ENCODE measurements at places on chromosomes 11 and 22. TPM values are rescaled to one million over a fixed set of nuclear protein-coding genes. Genes with fewer than 3 reads are reported as not detected.

Gene AMPD3
- total RNA-seq: 14.2 TPM

Gene PEX16
- total RNA-seq: 41.9 TPM

Gene OR6T1
- total RNA-seq: not detected

Gene TMEM86A
- total RNA-seq: 2.3 TPM

Gene TREH
- not detected for total RNA-seq

DNA sequence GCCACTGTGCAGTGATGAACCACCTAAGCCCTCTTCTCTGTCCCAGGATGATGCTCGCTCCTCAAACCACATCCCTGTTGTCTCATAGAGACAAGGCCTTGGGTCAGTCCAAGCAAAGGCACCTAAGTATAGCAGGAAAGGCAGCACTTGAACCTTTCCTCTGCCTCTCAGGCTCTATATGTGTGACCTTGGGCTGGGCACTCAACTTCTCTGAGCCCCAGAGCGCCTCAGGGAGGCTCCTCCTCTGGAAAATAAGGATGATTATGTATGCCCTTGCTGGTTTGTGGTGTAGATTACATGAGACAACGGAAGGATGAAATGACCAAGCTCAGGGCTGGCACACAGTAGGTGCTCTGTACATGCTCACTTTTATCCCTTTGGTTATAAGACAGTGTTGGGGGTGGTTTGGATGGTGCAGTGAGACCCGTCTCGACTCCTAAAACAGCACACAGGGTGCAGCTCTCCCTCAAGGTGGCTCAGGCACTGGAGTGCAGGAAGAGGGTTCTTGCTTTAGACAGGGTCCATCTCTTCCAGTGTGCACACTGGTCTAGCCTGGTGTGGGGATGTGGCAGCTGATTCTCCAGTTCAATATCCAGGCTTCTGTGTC, 40.2 kb upstream of the ACCSL start:
- no peak overlapping the region for H3K27ac ChIP-seq
- H3K4me1 ChIP-seq: no peaks in the 10 kb centered on the region
- H3K4me3 ChIP-seq: no peak overlapping the region
- H3K36me3 ChIP-seq: no peaks in the 10 kb centered on the region

- H3K27me3 ChIP-seq: peaks cover 6% of the 10 kb centered on the region
- H3K27ac ChIP-seq: no peak overlapping the region
- no peaks in the 10 kb centered on the region for H3K4me1 ChIP-seq
- H3K36me3 ChIP-seq: no peaks in the 10 kb centered on the region
These were observed 29.9 kb downstream of the C11orf96 start for GRCh38 chr11:43972366-43972765.

DNA sequence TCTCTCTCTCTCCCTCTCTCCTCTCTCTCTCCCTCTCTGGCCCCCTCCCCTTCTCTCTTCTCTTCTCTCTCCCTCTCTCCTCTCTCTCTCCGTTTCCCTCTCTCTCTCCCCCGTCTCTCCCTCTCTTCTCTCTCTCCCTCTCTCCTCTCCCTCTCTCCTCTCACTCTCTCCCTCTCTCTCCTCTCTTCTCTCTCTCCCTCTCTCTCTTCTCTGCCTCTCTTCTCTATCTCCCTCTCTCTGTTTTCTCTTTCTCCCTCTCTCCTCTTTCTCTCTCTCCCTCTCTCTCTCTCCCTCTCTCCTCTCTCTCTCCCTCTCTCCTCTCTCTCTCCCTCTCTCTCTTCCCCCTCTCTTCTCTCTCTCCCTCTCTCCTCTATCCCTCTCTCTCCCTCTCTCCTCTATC, 98.3 kb upstream of the FGF3 start:
- H3K36me3 ChIP-seq: no peaks in the 10 kb centered on the region
- peaks cover 27% of the 10 kb centered on the region for H3K4me1 ChIP-seq
- H3K27me3 ChIP-seq: no peaks in the 10 kb centered on the region
- H3K27ac ChIP-seq: no peak overlapping the region
- no peak overlapping the region for H3K4me3 ChIP-seq

- no peak overlapping the region for H3K27ac ChIP-seq
- peaks cover 36% of the 10 kb centered on the region for H3K36me3 ChIP-seq
- H3K27me3 ChIP-seq: no peaks in the 10 kb centered on the region
- DNase-seq: no peak
These were observed 4.7 kb downstream of the API5 start for GRCh38 chr11:43316451-43316850.

- H3K4me1 ChIP-seq: no peaks in the 10 kb centered on the region
- H3K4me3 ChIP-seq: no peak overlapping the region
- H3K27ac ChIP-seq: no peak overlapping the region
- no peaks in the 10 kb centered on the region for H3K27me3 ChIP-seq
- H3K36me3 ChIP-seq: no peaks in the 10 kb centered on the region
- DNase-seq: no peak
These were observed 71.2 kb downstream of the KIRREL3 start for GRCh38 chr11:126929179-126930061.

GRCh38 chr11:110832539-110832938, 120.3 kb upstream of the ARHGAP20 start:
- no peaks in the 10 kb centered on the region for H3K4me1 ChIP-seq
- H3K27ac ChIP-seq: no peak overlapping the region
- no peak overlapping the region for H3K4me3 ChIP-seq
- no peaks in the 10 kb centered on the region for H3K36me3 ChIP-seq

- peaks cover 10% of the 10 kb centered on the region for H3K4me1 ChIP-seq
- peak overlapping the region; percentile 59 for H3K4me3 ChIP-seq
- H3K27ac ChIP-seq: peak overlapping the region; percentile 98
- H3K27me3 ChIP-seq: no peaks in the 10 kb centered on the region
- DNase-seq: no peak
- no peaks in the 10 kb centered on the region for H3K36me3 ChIP-seq
These were observed 1.1 kb upstream of the BIRC2 start for GRCh38 chr11:102345904-102346303.

GRCh38 chr11:133107763-133108162, 424.5 kb downstream of the OPCML start:
- H3K27me3 ChIP-seq: no peaks in the 10 kb centered on the region
- H3K4me1 ChIP-seq: no peaks in the 10 kb centered on the region
- H3K4me3 ChIP-seq: no peak overlapping the region
- no peak overlapping the region for H3K27ac ChIP-seq
- DNase-seq: no peak
